Sigmoid colon (tissue), 7 donors: ENCODE measurements at places on chromosomes 5 and 9.

GRCh38 chr9:24416136-24416535, 129.6 kb downstream of the IZUMO3 start:
- DNase-seq = no peak

GRCh38 chr5:109833946-109834345, 144.2 kb downstream of the MAN2A1 start:
- no peak for DNase-seq

DNA sequence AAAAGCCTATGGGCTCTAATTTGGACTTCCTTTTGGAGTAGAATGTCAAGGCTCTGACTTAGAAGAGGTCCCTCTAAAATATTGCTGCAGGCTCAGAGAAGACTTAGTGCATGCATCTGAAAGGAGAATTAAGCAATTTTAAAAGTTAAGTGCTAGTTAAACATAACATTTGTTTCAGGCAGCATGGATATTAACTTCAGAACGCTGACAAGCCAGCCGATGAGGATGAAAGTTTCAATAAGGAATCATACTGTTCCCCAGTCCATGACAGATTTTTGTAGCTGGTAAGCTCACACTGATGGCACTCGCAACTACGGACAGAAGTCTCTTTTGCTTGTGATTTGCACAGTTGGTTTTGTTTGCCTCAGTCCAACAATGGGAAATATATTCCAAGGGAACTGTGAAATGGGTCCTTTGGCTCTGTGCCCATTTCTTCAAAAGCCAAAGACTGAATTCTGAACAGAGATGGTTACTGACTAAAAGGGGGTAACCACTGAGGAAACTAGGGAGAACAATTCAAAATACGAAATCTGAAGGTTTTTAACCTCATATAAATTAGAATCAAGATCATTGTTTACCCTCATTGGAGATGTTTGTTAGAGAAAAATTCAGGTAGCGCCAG, 47.6 kb downstream of the DCP2 start:
- no peak for DNase-seq

DNA sequence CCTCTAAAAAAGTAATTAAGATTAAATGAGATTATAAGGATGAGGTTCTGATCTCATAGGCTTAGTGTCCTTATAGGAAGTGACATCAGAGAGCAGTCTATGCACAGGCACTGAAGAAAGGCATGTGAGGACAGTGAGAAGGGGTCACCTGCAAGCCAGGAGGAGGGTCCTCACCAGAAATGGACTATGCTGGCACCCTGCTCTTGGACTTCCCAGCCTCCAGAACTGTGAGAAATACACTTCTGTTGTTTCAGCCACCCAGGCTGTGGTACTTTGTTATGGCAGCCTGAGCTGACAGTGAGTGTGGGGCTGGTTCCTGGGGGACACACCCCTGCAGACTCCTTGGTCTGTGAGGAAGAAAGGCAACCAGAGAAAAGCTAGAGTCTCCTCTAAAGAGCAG, 34.7 kb upstream of the IL6ST start:
- DNase-seq = no peak
